ENCODE measurements at places on chromosomes 13 and 19. TPM values are rescaled to one million over a fixed set of nuclear protein-coding genes. Genes with fewer than 3 reads are reported as not detected.

- no peak for DNase-seq
Measured at GRCh38 chr13:80030491-80030890, 310.4 kb downstream of the SPRY2 start.

DNA sequence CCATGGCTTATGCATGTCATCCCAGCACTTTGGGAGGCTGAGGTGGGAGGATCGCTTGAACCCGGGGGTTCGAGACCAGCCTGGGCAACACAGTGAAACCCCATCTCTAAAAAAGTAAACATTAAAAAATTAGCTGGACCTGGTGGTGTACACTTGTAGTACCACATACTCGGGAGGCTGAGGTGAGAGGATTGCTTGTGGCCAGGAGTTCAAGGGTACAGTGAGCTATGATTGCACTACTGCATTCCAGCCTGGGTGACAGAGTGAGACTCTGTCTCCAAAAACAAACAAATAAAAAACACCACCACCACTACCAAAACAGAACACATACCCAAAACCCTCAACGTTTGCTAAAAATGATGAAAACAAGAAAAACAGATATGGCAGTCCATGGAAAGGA lies 15.9 kb downstream of the FBXO17 start:
- no peak for DNase-seq

DNA sequence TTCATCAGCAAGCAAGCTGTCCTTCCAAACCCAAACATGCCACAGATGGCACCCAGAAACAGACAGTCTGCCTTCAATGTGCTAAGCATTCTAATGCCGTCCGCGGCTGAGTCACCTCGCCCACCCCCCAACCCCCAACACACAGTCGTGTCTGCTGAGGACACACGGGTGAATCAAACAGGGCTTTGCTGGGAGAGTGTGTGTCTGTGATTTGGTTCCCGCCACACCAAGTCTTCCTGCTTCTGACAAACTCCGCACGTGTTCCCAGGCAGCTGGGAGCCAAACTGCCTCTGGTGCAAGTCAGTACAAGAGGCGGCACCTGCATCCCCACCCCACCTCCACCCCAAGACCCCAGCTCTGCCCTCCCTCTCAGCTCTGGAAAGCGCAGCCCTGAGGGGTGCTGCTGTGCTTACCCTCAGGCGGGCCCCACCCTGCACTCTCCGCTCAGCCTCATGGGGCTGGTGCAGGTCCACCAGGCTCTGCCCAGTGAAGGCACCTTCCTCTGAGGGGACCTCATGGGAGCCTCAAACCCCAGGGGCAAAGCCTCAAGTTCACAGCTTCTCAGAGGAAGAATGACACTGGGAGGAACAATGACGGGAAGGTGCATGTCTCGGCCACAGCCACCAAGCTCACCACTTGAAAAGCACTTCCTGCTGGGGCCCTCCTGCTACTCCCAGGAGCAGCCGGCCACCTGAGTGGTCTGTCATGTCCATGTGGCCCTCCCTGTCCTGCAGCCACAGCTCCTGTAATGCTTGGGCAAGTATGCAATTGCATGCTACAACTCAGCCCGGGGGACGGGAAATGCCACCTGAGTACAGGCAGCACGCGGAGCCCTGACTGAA lies 15.0 kb upstream of the SLC35E1 start:
- peak; percentile 76 for DNase-seq

Gene IL4I1
- total RNA-seq: 1.9 TPM

- no peak for DNase-seq
Measured at GRCh38 chr19:791007-791566, 6.2 kb upstream of the PTBP1 start.

GRCh38 chr13:66222926-66223325 lies 1007.2 kb downstream of the PCDH9 start:
- no peak for DNase-seq

- no peak for DNase-seq
Measured at GRCh38 chr13:52459668-52460067, 4.4 kb downstream of the CKAP2 start.

Gene MFSD12
- 82.8 TPM for total RNA-seq

Gene RINL
- 14.1 TPM for total RNA-seq

GRCh38 chr19:56120371-56121179 lies 520 bp downstream of the ZNF787 start:
- DNase-seq: peak; percentile 78

- no peak for DNase-seq
Measured at GRCh38 chr13:109480011-109480955, 306.1 kb downstream of the IRS2 start.

All from ureter (tissue), 1 donor.